ENCODE measurements at places on chromosomes 6 and 20.
A peak's percentile ranks its signal among the peaks of the same experiment; 100 is the strongest.

DNA sequence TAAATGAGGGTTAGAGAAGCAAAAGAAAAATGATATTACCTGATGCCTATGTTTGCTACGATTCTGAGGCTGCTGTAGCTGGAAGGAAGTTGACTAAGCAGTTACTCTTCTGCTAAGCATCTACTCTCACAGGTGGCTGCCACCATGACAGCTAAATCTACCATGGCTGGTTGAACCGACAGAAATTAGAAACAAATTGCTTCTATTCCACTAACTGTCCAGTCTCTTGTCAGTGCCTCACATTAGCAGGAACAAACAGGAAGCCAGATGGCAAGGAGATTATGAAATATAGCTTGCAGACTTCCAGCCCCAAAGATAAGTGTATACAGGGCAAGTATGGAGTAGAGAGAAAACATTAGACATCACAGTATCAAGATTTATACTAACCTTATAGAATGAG lies 59.4 kb upstream of the TMEM200A start:
- no peaks in the 10 kb centered on the region for H3K36me3 ChIP-seq
- H3K27ac ChIP-seq, result no peak overlapping the region
- no peak for DNase-seq
- peaks cover 5% of the 10 kb centered on the region for H3K4me1 ChIP-seq
- H3K27me3 ChIP-seq, result no peaks in the 10 kb centered on the region
- H3K4me3 ChIP-seq, result no peak overlapping the region

DNA sequence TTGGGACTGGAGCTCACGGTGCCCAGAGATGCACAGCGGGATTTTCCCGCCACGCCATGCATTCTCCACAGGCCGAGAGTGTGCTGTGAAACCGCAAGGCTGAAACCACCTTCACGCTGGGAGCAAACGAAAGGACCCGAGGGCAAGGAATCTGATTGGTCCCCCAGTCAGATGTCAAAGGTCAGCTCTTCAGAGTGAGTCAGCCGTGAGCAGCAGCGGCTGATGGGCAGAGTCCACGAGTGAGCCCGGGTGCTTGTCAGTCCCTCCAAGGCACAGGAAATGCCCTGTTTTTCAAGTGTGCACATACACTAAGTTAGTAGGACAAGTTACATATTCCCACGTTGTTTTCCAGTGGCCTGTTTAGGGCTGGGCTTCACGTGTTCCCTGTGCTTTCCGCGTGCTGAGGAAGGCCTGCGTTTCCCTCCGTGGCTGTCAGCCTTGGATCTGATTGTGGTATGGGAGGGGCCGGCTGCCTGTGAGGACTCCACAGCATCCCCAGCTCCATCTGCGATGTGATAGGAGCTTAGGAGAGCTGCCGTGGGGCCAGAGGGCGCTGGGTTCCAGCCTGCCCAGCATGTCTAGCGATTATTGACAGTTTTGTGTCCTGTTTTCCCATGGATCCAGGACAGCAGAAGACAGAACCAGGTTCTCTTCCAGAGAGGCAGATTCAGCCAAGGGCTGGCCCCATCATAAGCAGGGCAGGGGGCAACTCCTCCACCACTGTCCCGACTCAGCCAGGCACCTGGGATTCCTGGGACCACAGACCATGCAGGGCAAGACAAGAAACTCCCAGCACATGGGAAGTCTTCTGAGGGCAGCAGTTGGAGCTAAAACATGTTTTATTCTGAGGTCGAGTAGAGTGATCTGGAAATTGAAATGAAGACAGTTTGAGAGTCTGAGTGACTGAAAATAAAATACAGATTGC lies 38.2 kb upstream of the FRMD1 start:
- DNase-seq, result no peak
- no peaks in the 10 kb centered on the region for H3K4me1 ChIP-seq
- H3K4me3 ChIP-seq, result no peak overlapping the region
- H3K27ac ChIP-seq, result no peak overlapping the region

DNA sequence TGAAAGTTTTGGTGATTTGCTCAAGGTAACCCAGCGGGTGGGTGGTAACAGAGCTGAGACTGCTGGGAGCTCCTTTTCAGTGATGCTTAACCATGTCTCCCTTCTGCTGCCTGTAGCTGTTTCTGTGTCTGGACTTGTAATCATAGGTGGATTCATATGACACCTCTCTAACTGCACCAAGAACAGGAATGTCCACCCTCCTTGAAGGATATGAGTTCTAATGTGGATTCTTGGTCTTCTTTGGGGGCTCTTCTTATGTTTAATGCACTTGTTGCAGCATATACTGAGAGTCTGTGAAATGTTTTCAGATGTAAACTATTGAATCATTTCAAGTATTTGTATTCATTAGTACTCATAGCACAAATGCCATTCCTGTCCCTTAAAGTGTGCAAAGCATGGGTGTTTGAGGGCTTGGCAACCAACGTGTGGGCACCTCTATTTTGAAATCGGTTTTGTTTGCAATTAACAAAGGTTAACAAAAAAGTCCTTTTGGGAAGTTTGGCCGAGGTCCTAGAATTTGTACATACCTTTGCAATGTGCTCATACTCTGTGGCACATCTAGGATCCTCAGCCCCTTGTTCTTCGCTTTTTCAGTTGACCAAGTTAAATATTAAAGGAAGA lies 138.0 kb downstream of the SOX4 start:
- H3K36me3 ChIP-seq, result no peaks in the 10 kb centered on the region
- no peak overlapping the region for H3K4me3 ChIP-seq
- no peak overlapping the region for H3K27ac ChIP-seq

DNA sequence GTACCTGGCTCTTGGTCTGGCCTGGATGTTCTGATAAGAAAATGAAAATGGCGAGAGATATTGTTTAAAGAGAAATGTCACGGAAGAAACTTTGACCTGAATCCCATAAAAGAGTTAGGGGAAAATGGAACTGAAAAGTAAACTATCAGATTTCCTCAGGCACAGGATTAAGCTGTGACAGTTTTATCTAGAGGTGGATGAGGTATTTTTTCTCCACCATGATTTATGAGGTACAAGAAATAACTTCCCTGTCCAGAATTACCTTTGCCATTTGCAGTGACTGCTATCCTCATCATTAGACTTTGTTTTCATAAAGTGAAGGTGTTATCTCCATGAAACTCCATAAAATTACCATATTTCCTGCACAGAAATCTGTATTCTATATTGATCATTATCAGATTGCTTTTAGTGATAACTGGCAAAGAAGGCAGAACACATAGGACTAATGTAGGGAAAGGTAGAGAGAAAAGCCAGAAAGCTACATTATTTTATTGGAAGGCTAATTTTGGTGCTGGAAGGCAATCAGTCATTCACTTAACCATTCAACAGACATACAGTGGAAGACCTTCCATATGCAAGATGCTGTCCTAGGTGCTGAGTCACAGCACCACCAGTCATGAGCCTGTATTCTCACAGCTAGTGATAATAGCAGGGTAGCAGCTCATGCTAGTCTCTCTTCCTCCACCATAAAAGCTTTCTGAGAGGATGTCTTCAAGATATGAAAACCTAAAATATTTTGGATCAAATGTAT lies 427.3 kb upstream of the CITED2 start:
- peaks cover 4% of the 10 kb centered on the region for H3K36me3 ChIP-seq
- H3K4me3 ChIP-seq, result no peak overlapping the region

DNA sequence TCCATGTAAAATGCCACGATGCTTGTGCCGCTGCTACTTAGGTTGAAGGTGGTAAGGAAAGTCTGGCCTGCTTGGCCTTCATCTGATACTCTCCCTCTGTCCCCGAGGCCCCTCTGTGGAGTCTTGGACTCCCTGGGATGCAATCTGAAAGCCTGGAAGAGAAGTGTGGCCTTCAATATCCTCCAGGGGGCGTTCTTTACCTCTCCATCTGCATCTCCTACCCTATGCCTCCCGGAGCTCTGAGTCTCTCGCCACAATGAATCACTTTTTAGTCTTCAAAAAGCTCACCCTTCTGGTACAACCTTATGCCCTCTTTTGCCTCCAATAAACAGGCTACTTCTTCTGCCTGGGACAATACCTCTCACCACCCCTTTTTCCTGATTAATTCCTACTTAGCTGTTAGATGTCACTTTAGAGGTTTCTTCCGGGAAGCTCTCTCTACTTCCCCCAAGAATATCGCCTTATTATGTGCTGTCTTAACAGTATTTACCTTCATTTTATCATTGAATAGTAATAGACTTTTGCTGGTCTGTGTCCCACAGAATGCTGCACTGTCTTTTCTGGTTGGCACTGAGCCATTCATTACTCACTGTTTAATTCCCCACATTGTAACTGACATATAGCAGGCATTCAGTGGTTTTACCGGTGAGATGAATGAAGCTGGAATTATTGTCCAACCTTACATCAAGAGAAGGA lies 13.9 kb upstream of the ATG5 start:
- H3K27ac ChIP-seq, result no peak overlapping the region
- no peaks in the 10 kb centered on the region for H3K36me3 ChIP-seq
- peak; percentile 15 for DNase-seq

DNA sequence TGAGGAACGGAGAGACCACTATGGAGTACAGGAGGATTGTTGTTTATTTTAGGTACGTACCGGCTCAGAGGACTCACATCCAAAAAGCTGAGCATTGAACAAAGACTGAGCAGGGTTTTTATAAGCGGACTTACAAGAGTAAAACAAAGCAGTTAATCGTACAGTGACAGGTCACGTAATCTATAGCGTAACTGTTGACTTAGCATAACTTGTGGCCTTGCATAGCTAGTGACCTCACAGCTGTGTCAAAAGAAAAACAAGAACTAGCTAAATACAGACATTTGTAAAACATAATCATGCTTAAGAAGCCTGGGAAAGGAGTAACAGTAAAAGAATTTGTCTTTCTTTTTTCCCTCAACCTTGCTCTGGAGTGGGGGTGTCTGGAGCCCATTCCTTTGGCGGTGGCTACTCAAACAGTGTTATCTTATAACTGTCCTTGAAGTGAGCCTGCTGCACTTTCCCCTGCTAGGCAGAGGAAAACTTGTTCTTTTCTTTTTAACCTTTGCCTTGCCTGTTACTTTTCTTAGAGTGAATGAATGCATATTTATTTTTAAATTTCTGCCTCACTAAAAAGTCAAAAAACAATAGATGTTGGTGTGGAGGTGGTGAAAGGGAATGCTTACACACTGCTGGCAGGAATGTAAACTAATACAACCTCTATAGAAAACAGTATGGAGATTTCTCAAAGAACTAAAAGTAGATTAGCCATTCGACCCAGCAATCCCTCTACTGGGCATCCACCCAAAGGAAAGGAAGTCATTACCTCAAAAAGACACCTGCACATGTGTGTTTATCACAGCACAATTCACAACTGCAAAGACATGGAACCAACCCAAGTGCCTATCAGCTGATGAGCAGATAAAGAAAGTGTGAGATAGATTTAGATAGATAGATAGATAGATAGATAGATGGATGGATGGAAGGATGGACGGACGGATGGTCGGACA lies 109.0 kb downstream of the TAF4 start:
- peaks cover 20% of the 10 kb centered on the region for H3K27me3 ChIP-seq
- no peak overlapping the region for H3K4me3 ChIP-seq
- no peak for DNase-seq
- peaks cover 2% of the 10 kb centered on the region for H3K36me3 ChIP-seq

DNA sequence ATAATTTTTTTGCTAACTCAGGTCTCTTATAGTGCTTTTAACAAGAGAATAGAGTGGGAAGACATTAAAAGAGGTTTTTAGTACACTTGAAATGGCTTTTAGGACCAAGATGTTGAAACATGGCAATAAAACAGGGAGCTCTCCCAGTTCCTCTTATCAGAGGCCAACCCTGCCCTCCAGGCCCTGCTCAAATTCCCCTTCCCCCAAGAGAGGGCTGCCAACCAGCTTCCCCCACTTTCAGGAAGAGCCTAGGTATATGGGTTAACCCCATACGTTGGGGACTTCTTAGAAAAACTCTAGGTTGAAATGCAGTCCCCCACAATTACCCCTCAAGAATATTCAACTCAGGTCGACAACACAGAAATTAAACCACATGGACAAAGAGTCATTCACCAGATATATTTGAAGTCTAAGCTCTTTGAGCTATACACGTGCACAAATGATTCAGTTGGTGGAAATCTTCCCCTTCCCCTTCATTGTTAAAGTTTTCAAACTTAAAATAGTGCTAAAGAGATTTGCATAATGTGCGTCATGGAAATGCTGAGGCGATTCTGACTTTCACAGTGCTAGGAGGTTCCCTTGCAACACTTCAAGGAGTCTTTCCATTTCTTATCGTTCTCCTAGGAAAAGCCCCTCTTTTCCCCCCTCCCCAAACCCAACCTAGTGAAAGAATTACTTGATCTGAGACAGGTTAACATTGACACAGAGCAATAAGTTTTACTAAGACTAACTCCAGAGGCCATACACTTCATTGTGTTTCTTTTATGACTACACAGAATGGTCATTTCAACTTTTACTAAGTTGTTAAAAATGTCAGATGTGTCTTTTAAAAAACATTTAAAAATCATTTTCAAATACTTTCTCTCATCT lies 49.8 kb upstream of the ENPP5 start:
- peaks cover 41% of the 10 kb centered on the region for H3K4me1 ChIP-seq
- peaks cover 2% of the 10 kb centered on the region for H3K36me3 ChIP-seq

- H3K27me3 ChIP-seq, result no peaks in the 10 kb centered on the region
- peak overlapping the region; percentile 89 for H3K4me3 ChIP-seq
- H3K4me1 ChIP-seq, result peaks cover 18% of the 10 kb centered on the region
Measured at GRCh38 chr20:50730765-50731054, 670 bp upstream of the PARD6B start.

DNA sequence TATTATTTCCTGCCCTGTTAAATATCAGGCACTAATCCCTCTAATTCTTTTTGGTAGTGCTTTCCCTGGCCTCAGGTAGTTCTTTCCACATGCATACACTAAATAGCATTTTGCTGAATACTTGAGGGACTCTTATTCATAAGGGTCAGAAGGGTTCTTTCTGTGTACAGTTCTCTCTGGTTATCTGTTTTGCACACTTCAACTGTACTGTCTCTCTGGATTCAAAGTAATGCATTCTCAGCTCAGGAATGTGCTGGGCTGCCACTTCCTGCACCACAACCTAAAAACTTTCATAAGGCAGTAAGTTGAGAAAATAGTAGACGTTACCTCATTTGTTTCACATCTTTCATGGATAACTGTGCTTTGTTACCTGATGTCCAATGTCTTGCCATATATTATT lies 32.1 kb downstream of the C6orf141 start:
- H3K4me3 ChIP-seq, result no peak overlapping the region
- no peaks in the 10 kb centered on the region for H3K4me1 ChIP-seq
- H3K27ac ChIP-seq, result no peak overlapping the region
- DNase-seq, result no peak
- no peaks in the 10 kb centered on the region for H3K27me3 ChIP-seq

- DNase-seq, result no peak
- H3K36me3 ChIP-seq, result no peaks in the 10 kb centered on the region
- H3K27ac ChIP-seq, result no peak overlapping the region
Measured at GRCh38 chr6:106825156-106825555, 149.4 kb downstream of the CD24 start.

DNA sequence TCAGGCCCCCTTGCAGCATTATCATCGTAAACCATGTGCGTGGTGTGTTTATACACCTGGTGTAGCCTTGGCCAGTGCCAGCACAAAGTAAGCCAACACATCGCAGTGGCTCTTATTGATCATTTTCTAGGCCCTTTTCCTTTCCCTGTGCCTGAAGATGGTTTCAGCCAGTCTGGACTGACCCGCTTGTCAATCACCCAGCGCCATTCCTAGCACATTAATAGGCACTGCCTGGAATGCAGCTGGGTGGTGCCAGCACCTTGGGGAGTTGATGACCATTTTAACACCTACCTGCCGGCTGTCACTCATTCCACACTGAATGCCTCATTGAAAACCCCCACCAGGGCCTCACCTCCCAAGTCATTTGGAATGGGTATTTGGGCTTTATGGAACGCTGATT lies 4.9 kb upstream of the UQCC2 start:
- no peak overlapping the region for H3K27ac ChIP-seq
- H3K4me3 ChIP-seq, result no peak overlapping the region
- no peaks in the 10 kb centered on the region for H3K27me3 ChIP-seq
- peaks cover 3% of the 10 kb centered on the region for H3K36me3 ChIP-seq

- H3K4me1 ChIP-seq, result peaks cover 48% of the 10 kb centered on the region
- H3K27ac ChIP-seq, result no peak overlapping the region
- H3K4me3 ChIP-seq, result no peak overlapping the region
- no peaks in the 10 kb centered on the region for H3K36me3 ChIP-seq
- no peaks in the 10 kb centered on the region for H3K27me3 ChIP-seq
Measured at GRCh38 chr6:11428895-11429294, 108.7 kb upstream of the TMEM170B start.

All from stimulated activated naive B cell treated with anti-CD40 and anti-IgM and Interleukin-4, amounts not matched to agents 10 μg/mL and 1 μg/mL and 100 μg/mL, for 72 hours (primary cell).